ENCODE measurements at places on chromosomes 11 and 22.

- no peak for DNase-seq
These were observed at the start of gene KIRREL3 for GRCh38 chr11:127000291-127000968. Gene KIRREL3 (minus strand): TSS chr11:127000770.

DNA sequence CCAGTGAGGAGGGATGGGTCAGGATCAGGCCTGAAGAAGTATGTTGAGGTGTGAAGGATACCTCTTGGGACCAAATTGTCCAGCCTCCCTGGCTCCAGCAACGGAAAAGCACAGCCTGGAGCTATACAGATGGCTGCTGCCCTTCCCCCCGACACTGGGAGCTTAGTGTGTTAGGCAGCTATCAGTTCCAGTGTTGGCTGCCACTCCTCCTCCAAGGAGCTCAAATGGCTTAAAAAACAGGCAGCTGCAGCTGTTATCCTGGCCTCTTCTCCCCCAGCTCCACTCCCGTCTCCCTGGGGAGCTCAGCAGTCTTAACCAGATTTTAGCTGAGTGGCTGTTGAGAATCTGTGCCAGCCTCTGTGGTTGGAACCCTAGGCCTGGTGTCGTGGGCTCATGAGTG, 225.0 kb downstream of the JRKL start:
- no peak for DNase-seq

GRCh38 chr22:32839831-32840584, 38.5 kb downstream of the TIMP3 start:
- no peak for DNase-seq

DNA sequence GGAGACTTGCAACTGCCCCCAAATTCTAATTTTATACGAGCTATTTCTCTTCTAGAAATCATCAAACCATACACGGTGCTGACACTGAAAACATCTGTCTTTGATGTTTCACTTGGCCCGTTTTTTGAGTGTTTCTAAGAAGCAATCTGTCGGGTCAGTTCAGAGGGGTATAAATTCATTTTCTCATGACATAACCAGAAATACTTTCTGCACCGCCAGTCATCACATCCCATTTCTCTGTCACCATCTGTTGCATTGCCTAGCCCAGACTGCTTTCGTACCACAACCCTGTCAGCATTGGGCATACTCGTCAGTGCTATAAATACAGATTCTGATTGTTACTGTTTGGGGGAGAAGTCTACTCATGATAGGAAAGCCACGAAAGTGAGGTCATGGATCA, 63.1 kb upstream of the CCDC90B start:
- no peak for DNase-seq

DNA sequence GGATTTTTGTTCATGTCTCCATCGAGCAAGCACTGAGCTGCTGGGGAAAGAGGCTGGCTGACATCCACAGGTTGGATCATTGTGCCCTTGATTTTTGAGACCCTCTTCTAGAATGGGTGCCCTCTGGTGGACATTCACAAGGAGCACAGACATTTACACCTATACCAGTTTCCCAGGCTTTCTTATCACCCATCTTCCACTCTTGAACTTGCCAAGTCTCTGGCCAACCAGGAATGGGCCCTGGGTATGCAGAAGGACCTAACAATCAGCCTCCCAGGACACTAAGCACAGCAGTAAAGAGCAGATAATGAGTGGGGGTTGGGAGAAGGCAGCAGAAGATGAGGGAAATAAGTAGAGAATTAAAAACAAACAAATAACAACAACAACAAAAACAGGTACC, 5.7 kb upstream of the INTS4 start:
- peak; percentile 22 for DNase-seq

DNA sequence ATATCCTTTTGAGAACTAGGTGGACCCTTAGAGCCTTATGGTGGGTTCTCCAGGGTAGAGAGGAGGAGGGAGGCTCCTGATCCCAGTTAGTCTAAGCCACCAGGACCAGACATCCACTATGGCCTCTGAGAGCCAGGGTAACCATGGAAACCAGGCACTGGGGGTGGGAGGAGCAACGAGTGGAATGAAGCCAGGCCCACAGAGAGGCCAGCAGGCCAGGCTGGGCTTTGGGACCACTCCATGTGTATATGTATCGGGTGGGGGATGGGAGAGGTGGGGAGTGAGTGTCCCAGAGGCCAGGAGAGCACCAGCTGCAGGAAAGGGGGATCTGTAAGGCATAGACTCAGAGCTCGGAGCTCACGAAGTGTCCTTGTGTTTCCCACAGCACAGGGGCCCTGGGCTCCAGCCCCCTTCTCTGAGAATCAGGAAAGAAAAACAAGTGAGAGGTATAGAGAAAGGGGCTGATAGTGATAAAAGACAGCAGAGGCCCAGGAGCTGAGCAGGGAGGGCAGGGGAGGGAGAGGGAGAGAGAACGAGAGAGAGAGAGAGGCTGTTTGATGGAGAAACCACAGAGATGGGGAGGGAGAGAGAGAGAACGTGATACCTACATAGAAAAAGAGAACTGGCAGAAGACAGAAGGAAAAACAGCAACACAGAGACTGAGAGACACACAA, 15.5 kb upstream of the TSPAN18 start:
- no peak for DNase-seq

- no peak for DNase-seq
These were observed 10.2 kb downstream of the DKK3 start for GRCh38 chr11:11998091-11998781.

GRCh38 chr11:83097429-83098075, 25.9 kb upstream of the RAB30 start:
- no peak for DNase-seq

GRCh38 chr11:72493426-72494108, 59.2 kb upstream of the CLPB start:
- no peak for DNase-seq

DNA sequence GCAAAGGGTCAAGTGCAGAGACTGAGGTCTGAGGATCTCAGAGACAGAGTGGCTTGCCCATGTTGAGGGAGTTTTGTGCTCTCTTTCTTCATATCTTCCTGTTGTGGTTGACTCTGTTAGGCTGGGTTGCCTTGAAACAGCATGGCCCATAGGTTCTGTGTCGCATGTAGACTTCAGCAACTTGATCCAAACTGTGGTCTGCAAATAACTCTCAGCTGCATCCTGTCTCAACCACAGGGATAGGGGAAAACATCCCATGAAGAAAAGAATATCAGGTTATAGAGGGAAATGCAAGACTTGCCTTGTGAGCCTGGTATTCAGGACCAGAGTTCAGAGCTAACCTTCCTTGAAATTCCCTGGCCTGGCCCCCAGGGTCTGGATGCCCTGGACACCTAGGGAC, 69.4 kb downstream of the FLI1 start:
- no peak for DNase-seq

GRCh38 chr22:29154364-29155048, 51.2 kb upstream of the EMID1 start:
- DNase-seq, result peak; percentile 62

- DNase-seq, result no peak
These were observed 1.7 kb downstream of the QSER1 start for GRCh38 chr11:32894149-32894827.

DNA sequence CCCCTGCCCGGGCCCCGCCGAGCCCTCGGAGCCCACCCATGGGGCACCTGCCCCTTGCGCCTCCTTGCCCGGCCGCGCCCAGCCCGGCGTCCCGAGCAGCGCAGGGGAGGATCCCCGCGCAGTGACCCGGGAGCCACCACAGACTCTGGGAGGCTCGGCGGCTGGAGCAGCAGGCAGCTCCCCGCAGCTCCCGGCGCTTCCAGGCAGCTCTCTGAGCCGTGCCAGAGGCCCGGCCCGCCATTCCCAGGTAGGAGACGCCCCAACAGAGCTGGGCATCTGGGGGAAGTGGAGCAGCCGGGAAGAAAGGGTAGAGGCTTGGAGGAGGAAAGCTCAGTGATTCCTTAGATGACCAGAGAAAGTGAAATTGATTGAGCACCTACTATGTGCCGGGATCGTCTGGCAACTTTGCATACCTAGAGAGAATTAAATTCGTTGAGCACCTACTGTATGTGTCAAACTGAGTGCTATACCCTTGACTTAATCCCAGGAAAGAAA, 670 bp downstream of the RASD2 start:
- DNase-seq, result no peak

DNA sequence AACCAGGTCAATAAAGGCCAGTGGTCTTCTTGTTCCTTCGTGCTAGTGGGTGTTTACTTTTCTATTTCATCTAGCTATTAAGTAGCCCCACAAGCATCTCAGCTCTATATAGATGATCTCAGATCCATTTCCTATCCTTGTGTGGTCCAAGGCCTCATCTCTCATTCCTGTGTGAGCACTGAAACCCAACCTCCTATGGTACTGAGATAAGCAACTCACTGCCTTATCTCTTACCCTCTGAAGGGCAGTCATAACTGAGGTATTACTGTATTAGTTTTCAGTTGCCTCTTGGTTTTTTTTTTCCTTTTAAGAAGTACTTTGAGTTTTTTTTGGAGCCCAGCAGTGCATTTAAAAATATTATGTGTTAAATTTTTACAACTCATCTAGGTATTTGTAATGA, 28.3 kb downstream of the ACER3 start:
- DNase-seq, result no peak

DNA sequence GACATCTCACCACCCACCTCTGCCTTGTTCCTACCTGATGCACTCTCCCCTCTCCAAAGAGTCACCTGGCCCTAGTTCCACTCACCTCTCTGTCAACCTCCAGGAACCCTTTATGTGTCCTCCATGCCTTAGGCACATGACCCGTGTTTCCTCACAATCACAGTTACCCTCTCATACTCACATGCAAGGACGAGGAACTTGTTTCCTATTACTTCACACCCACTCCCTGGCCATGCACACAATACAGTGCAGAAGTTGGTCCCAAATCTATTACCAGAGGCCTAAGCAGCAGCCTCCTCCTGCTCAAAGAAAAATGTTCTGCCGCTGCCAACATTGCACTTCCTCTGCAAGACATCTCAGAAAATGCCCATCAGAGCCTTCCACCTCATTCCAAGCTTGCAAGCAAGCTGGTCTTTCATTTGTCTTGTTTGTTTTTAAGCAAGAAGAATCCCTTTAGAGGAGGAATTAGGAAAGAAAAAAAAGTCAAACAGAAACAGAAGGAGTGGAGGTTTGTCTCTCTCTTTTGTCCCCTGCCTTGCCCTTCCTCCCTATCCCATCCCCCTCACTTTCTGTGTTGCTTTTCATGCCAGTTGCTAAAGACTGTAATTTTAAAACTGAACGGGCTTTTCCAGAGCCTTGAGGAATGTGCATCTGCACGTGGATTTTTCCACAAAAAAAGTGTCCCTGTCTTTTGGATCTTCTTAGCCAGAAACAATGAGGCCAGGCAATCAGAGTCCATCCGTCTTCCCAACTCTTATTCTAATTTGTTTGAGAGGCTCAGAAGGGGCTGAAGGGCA, 63.4 kb downstream of the KCNJ1 start:
- no peak for DNase-seq

DNA sequence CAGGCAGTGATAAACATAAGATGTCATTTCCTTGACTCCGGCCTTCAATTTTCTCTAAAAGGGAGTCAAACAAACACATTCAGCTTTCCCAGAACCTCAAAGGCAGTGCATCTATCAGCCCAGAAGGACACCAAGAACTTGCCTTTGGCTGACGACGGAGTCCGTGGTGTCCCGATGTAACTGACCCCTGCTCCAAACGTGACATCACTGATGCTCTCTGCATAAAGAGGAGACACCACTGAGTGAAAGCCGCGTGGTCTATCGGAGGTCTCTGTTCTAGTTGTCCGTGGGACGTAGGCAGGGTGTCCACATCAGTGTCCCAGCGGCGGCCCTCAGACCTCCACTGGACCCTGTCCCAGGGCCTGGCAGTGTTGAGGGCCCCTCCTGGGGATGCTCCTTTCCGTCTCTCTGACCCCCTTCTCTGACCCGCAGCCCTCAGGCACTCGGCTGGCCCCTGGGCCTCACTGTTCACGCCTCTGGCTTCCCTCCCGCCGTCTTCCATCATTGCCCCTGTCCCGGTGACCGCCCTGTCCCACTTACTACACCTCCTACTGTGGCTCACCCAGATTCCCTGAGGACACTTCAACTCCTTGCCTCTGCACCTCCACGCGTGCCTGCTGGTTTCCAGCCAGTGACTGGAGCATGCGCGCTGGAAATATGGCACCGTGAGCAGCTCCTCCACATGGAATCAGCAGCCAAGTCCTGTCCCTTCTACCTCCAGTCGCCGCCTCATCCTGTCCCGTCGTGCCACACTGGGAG, 70.4 kb downstream of the NCAPD3 start:
- DNase-seq, result no peak

DNA sequence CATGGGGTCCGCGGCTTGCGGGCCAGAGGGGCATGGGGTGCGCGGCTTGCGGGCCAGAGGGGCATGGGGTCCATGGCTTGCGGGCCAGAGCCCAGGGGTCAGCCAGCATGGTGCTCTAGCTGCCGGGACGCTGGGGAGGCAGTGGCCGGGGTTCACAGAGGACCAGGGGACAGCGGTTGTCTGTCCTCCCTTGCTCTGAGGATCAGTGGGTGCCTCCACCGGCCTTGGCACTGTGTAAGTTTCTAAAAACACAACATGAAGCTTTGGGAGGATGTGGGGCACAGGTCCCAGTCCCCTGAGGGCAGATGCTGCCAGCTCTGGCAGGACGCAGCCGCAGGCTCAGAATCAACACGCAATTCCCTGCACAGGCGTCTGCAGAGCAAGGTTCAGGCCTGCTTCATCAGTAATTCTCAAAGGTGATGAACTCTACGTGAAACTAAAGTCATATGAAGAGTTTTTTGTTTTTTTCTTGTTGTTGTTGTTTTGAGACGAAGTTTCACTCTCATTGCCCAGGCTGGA, 3.0 kb downstream of the MLC1 start:
- DNase-seq, result no peak

GRCh38 chr11:10650630-10651029, 42.9 kb downstream of the IRAG1 start:
- no peak for DNase-seq

DNA sequence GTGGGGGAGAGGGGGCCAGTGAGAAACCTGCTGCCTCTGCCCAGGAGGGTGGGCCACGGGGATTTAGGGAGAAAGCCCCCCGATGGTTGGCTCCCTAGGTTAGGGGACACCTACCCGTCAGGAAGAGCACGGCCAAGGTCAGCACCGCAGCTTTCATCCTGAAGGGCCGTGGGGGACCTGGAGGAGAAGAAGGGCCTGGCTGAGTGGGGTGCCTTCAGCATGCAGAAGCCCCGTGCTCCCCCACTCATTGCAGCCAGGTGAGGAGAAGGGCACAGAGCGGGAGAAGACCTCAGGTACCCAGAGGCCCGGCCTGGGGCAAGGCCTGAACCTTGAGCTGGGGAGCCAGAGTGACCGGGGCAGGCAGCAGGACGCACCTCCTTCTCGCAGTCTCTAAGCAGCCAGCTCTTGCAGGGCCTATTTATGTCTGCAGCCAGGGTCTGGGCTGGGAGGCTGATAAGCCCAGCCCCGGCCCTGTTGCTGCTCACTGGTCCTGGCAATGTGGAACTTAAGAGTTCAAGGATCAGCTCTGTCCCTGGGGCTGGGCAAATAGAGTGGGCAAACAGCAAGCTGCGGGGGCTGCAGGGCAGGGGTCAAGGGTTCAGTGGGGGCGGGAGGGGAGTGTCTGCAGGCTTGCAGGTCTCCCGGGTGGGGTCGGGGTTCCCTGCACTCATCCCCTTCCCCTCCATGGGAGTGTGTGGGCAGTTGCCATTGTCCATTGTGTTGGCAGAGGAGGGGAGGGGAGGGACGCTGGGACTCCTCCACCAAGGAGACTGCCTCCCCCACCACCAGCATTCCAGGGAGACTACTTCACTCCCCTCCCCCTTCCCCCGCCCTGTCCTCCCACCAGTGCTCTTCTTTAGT, at the start of gene APOA1:
Gene APOA1 (minus strand): TSS at position 392 of the 861 bp plus-strand sequence. CDS start 235 bp downstream, at position 157.
- DNase-seq, result no peak

- DNase-seq, result no peak
These were observed 17.1 kb upstream of the B3GAT1 start for GRCh38 chr11:134429106-134429505.

- no peak for DNase-seq
These were observed 18.3 kb upstream of the TMPRSS4 start for GRCh38 chr11:118058311-118059245.

Measured in stimulated activated CD4-positive, alpha-beta T cell treated with anti-CD3 and anti-CD28 coated beads, Interleukin-4, amount 100 ng/mL, for 1 hour (primary cell).